Renal pelvis (tissue), 12 donors: ENCODE measurements at places on chromosomes 3 and 15. TPM values are rescaled to one million over a fixed set of nuclear protein-coding genes. Genes with fewer than 3 reads are reported as not detected.

DNA sequence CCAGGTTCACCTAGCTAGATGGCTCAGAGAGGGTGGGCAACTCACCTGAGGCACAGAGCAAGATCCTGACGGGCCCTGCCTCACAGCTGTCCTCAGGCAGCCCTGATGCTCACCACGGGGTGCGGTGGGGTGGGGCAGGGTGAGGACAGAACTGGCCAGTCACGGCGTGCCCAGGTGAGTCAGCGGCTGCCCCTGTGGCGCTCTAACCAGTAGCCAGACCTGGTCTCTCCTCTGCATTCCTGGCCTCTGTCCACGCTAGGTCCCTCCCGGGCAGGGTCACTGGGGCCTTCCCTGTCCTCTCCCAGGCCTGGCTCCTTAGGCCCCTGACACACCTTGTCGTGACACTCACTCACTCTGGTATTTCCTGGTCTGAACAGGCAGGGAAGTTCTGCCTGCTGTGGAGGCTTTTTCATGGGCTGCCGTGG is 901 bp downstream of the ALS2CL start:
- no peak for DNase-seq

DNA sequence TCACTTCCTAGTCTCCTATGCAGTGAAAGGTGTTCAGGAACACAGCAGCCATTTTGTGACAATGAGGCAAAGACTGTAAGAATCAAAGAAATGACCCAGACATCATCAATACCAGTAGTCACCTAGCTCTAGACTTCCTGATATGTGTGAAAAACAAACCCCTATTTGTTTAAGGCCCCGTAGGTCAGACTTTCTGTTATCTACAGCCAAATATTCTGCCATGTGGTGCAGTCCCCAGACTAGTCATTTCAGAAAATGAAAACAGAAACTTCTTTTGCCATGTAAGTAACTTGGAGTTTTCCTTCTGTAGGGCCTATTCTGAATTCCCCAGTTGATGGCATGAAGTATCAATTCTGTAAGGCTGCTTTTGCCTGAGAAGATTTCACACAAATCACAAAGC is 181.7 kb upstream of the SNTN start:
- DNase-seq = no peak

Gene PATL2
- 0.65 TPM for polyA plus RNA-seq

DNA sequence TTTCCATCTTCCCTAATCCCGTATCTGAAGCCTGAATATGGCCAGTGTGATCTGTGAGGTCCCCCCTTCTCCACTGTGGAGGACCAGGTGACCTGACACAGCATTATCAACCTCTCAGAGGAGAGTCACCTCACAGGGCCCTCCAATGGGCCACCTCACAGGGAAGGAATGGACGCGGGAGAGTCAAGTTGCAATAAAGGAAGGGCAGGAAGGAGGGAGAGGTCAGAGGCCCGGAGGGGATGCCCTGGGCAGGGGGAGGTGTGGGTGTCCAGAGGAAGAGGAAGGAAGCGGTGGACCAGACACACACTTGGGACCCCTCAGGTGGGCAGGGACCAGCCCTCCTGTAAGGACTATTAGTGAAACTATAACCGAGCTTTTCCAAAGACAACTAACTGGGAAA is 14.6 kb upstream of the LRRC15 start:
- DNase-seq = no peak

- DNase-seq = no peak
Observed at GRCh38 chr15:71698742-71699141, 111.6 kb upstream of the NR2E3 start.

DNA sequence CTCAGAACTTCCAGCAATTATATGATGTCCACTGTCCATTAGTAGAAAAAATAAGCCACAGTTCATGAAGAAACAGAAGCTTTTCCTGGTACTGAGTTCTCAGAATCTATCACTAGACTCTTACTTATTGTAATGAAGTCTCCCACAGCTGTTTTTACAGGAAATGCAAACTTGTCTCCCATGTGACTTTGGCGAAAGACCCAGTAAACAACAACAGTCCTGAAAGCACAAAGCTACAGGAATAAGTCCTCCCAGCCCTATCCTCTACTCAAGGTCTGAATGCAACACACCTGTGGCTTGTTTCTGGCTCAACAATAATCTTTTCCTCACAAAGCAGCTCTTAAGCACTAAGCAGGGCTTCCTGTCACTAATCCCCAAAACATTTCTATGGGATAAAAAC is 55.9 kb downstream of the EOMES start:
- no peak for DNase-seq

- DNase-seq = no peak
Observed at GRCh38 chr3:43048470-43048869, 57.4 kb downstream of the POMGNT2 start.

GRCh38 chr3:30688776-30689641 is 82.6 kb downstream of the TGFBR2 start:
- peak; percentile 24 for DNase-seq

- no peak for DNase-seq
Observed at GRCh38 chr3:63462732-63463131, 184.6 kb downstream of the SYNPR start.

- no peak for DNase-seq
Observed at GRCh38 chr3:77786216-77786615, 746.3 kb downstream of the ROBO2 start.

DNA sequence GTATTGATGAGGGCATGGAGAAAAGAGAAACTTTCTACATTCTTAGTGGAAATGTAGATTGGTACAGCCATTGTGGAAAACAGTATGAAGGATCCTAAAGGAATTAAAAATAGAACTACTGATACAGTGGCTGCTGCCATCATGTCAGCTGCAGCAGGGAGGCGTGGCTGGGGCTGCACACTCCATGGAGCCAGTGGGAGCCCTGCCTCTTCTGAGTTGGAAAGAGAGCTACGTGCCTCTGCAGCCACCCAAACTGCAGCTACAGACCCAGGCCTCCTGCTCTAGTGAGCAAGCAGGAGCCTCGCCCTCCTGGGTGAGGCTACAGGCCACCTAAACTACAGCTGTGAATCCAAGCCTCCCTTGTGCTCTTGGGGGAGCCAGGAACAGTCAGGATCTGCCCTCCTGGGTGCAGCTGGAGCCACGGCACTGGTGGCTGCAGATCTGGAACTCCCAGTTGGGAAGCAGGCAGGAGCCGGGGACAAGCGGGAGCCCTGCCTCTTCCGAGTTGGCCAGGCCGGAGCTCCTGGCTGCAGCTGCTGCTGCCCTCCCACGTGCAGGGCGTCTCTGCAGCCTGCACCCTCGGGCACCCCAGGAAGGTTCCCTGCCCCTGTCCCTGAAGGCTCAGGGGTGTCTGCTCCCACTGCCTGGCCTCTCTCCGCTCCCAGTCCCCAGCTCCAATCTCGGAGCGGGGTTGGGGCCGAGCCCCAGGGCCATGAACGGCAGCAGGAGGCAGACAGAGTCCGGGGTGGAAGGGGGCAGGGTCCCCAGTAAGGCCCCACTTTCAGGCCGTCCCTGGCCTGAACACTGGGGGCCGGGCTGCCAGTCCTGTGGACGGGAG is 64.5 kb downstream of the THBS1 start:
- no peak for DNase-seq

Gene FAM107A
- 3.9 TPM for polyA plus RNA-seq

DNA sequence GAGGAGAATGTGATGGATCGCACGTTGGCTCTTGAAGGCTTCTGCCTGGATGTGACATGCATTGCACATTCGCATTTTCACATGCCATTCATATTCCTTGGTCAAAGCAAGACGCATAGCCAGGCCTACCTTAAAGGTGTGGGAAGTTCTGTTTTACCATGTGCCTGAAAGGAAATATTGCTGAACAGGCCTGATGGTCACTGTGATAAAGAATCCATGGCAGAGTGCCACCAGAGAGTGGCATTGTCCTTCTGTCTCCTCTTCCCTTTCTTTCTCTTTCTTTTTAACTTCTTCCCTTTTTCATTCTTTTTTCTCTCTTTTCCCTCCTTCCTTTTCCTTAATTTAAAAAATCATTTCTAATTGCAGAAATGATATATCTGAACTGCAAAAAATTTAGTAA is 15.9 kb upstream of the MITF start:
- no peak for DNase-seq

Gene GJD2
- not detected for polyA plus RNA-seq
